ENCODE measurements at places on chromosomes 3 and 15. TPM values are rescaled to one million over a fixed set of nuclear protein-coding genes. Genes with fewer than 3 reads are reported as not detected.

Gene FETUB
- not detected for total RNA-seq

Gene ZNF620
- total RNA-seq = 4.2 TPM

Gene MAP6D1
- 9.1 TPM for total RNA-seq

Gene TMEM207
- total RNA-seq = not detected

Gene RASGRP1
- total RNA-seq = 0.85 TPM

Gene LSAMP
- not detected for total RNA-seq

Gene ATXN7
- 24.0 TPM for total RNA-seq

Gene RTP4
- 0.87 TPM for total RNA-seq

Gene LRRC28
- total RNA-seq = 48.5 TPM

Gene DTWD1
- total RNA-seq = 16.5 TPM

Gene TM4SF1
- total RNA-seq = 38.8 TPM

Gene SLC25A20
- 67.8 TPM for total RNA-seq

All from gastrocnemius medialis (tissue), 4 donors.